Tibial nerve (tissue), 4 donors: ENCODE measurements at places on chromosomes 5 and 9.

GRCh38 chr5:72130351-72130761 lies 23.1 kb downstream of the MAP1B start:
- no peak for DNase-seq

DNA sequence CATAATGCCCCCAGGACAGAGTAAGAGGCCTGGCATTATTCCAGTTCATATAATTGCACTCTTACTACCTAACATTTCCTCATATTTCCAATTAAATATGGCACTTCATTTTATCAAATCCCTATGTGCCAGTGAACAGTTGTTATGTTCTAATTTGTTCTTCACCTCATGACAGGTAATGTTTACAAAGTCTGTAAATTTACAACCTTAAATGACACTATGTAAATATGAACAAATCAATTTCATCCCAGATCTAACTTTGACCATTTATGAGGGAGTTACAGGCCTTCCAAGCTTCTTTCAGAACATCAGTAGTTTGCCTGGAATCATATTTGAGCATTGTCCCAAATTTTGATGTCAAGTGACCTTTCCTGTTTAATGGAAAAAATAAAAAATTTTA lies 592.6 kb upstream of the CDH6 start:
- no peak for DNase-seq

GRCh38 chr9:114737847-114738246 lies 55.9 kb upstream of the TEX48 start:
- DNase-seq, result no peak

- peak; percentile 69 for DNase-seq
Observed at GRCh38 chr9:75432386-75432785, 344.1 kb downstream of the OSTF1 start.

- DNase-seq, result no peak
Observed at GRCh38 chr5:169248550-169248949, 52.4 kb downstream of the SLIT3 start.

- DNase-seq, result no peak
Observed at GRCh38 chr5:128011339-128011738, 72.2 kb upstream of the SLC12A2 start.

DNA sequence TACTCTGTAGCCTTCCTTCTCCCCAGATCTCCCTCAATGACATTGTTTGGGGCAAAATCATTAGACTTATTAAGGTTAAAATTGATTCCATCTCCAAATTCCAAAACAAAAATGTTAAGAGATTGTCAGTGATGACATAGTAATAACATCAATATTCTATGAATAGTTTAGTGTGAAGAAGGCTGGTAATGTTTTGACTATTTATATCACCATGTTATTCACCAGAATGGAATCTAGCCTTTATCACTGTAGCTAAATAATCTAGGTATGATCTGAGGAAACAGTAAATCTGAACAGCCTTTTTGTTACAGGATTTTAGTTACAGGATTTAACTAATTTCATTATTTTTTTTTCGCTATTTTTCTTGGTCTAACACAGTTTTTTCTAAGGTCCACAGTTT lies 929 bp upstream of the PLPP6 start:
- no peak for DNase-seq

GRCh38 chr9:27888661-27889295 lies 315.5 kb upstream of the C9orf72 start:
- no peak for DNase-seq

DNA sequence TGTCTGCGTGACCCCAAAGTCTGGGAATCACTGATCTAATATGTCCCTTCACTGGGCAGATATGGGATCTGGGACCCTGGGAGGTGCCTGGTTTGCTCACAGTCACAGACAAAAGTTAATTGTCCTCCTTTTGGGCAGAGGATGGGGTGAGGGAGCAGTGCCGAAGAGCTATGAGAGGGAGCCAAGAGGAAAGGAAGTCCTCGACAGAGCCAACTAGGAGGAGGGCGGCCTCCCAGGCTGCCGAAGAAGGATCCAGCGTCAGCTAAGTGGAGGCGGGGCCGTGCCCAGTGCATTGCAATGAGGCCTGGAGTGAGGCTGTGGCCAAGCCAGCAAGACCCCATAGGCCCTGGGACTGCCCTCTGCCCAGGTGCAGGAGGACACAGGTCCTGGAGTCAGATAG lies 11.4 kb downstream of the AIF1L start:
- DNase-seq, result no peak

GRCh38 chr9:128123451-128124080 lies 4.0 kb downstream of the PTGES2 start:
- no peak for DNase-seq

GRCh38 chr9:78439190-78439865 lies 142.4 kb downstream of the PSAT1 start:
- peak; percentile 80 for DNase-seq

GRCh38 chr5:5490774-5491347 lies 68.4 kb downstream of the ICE1 start:
- no peak for DNase-seq

DNA sequence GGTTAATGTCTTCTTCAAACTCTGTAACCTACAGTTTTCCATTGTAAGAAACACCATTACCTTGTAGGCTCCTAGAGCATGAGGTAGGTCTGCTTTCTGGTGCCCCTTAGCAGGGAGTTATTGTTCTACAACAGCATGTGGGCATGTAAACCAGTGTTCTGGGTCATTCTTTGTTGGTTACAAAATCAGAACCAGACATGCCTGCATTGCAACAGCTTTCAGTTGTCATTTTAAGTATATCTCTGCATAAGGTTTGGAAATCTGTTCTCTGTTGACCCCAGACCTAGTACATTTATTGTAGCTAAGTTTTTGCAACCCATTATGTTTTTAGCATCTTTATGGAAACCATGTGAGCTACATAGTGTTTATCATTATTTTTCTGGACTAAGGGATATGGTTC lies 10.9 kb downstream of the RGMB start:
- DNase-seq, result no peak

DNA sequence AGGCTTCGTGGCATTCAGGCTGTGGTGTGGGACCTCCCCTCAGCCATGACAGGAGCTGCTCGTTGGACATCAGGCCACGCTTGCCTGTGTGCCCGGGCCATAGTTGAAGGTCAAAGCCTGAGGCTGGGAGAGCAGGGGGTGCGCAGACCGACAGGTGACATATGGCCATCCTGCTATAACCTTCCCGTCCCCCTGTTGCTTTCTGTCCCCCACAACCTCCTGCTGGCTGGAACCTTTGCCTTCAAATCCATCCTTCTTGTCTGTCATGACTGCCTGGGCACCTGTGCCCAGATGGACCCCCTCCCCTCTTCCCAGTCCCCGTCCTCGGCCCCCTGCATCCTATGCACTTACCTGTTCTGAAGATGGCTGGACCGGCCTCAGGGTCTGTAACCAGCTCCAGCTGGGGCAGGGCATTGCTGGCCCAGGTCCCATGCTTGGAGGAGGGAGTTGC lies 83.2 kb downstream of the WNK2 start:
- no peak for DNase-seq

GRCh38 chr5:116492776-116493175 lies 81.8 kb downstream of the SEMA6A start:
- no peak for DNase-seq

DNA sequence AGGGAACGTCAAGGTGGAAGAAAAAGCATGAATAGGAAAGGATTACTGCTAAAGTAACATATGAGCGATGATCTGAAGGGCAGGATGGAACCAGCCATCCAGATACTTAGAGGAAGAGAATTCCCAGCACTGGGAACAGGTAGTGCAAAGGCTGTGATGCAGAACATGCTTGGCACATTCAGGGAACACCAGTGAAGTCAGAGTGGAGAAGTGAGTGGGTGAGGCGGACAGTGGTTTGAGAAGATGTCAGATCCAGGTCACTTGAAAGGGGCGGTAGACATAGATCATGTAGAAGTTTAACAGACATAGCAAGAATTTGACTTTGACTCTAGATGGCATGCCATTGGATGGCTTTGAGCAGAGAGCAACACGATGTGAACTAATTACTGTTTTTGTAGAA lies 374.2 kb downstream of the PDE4D start:
- no peak for DNase-seq

GRCh38 chr5:134394932-134395331 lies 16.7 kb downstream of the CDKN2AIPNL start:
- DNase-seq, result no peak

- no peak for DNase-seq
Observed at GRCh38 chr5:132094393-132095076, 20.9 kb downstream of the CSF2 start.

- DNase-seq, result no peak
Observed at GRCh38 chr5:124523897-124524296, 222.5 kb downstream of the ZNF608 start.

DNA sequence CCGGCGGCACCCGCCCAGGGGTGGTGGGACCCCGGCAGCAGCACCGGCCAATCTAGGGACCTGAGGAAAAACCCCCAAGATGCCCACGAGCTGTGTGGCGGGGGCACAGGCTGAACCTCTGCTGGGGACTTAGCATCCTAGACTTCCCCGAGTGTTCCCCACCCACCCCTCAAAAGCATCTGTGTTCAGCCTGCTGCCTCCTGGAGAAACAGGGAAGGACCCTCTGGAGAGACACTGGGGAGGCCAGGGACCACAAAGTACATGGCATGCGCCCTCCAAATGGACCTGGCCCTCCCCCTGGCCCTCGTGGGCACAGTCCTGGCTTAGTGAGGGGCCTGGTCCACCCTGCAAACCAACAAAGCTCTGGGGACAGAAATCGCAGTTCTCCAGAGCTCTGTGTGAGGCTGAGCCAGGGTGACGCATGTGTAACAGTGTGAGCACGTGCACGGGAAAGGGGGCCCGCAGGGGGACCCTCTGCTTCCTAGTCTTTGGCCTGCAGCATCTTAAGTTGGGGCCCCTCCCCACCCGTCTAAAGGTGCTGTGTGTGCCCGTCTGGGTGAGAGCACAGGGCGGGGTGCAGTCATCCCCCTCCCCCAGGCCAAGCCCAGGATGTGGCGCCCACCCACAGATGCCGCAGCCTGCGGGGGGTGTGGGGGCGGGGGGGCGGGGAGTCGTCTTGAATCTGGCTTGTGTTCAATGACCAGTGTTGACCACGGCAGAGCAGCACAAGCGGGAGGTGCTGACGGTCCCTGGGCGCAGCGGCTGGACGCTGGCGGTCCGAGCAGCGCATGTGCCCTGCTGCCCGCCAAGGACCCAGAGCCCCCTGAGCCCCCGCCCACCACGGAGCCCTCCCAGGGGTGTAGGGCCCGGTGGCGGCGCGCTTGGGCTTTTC lies 672 bp upstream of the KCNT1 start:
- no peak for DNase-seq

DNA sequence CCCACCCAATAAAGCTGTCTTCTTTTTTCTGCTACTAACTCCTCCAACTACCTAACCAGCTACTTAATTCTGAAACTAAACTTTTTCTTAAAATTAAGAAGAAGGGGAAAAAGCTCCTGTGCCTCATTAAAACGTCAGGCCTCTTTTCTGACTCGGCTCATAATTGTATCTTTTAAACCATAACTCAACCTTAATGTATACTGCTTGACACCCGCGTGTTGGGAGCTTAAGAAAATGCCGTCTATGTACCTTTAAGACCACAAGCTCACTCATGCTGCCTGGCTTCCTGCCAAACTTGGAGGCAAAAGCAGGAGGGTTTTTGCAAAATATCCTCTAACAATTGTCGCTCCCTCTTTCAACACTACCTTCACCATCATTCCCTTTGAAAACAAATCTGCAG lies 5.0 kb downstream of the EBF1 start:
- DNase-seq, result peak; percentile 91

GRCh38 chr9:8555762-8556500 lies 756.4 kb upstream of the DMAC1 start:
- peak; percentile 8 for DNase-seq

GRCh38 chr5:56876327-56876726 lies 33.1 kb upstream of the SETD9 start:
- no peak for DNase-seq

- DNase-seq, result no peak
Observed at GRCh38 chr5:2193142-2193541, 310.4 kb upstream of the IRX4 start.

DNA sequence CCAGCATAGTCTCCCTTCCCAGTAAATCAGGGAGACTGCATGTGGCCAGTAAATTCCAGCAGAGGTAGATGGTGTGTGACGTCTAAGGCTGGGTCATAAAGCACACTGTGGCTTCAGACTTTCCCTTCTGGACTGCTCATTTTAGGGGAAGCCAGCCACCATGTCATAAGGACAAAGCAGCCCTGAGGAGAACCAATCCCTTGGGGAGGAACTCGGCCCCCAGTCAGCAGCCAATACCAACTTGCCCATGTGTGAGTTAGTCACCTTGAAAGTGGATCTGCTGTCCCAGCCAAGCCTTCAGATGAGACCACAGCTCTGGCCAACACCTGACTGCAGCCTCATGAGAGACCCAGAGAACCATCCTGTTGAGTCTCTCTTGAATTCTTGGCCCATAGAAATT lies 14.7 kb upstream of the NINJ1 start:
- no peak for DNase-seq

GRCh38 chr5:67200809-67201562 lies 4.4 kb upstream of the CD180 start:
- DNase-seq, result no peak

- no peak for DNase-seq
Observed at GRCh38 chr9:15146268-15146700, 160.7 kb downstream of the TTC39B start.

- peak; percentile 59 for DNase-seq
Observed at GRCh38 chr9:110141227-110141793, 66.6 kb downstream of the C9orf152 start.

- DNase-seq, result no peak
Observed at GRCh38 chr5:114977979-114978573, 191.6 kb downstream of the TRIM36 start.

- DNase-seq, result no peak
Observed at GRCh38 chr5:171801839-171802238, 16.2 kb downstream of the SMIM23 start.

GRCh38 chr5:1375871-1376810 lies 31.2 kb upstream of the CLPTM1L start:
- no peak for DNase-seq

DNA sequence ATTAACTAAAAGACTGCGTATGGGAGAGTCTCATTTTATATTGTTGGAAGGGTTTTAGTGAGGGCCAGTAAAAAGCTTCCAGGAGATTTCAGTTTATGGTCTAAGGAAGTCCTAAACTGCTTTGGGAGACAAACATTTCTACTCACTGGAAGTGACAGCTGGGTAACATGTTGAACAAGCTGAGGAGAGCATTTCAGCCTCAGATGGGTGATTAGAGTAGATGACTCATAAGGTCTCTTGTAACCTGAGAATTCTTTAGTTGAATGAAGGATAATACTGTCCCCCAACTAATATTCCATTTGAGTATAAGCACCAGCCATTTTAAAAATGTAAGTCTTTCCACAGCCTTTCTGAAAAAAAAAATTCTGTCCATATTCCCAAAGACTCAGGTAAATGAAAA lies 218.0 kb upstream of the C9orf72 start:
- DNase-seq, result no peak
